NCI-H226 (cell line): ENCODE measurements at places on chromosomes 13 and 19.

GRCh38 chr19:13506471-13506820 is at the start of gene CACNA1A:
Gene CACNA1A, minus strand, starts transcription at chr19:13506479. Its CDS starts 255 bp downstream, at chr19:13506224.
- DNase-seq, result no peak

- DNase-seq, result no peak
Measured at GRCh38 chr19:38071647-38072046, 152.4 kb downstream of the DPF1 start.

- DNase-seq, result no peak
Measured at GRCh38 chr13:105334211-105334610, 1201.3 kb downstream of the EFNB2 start.

- DNase-seq, result no peak
Measured at GRCh38 chr13:99417201-99418102, 83.8 kb upstream of the TM9SF2 start.

- DNase-seq, result no peak
Measured at GRCh38 chr19:19549804-19550464, 11.9 kb downstream of the CILP2 start.
